T-helper 22 cell (primary cell): ENCODE measurements at places on chromosomes 5 and 9.

GRCh38 chr5:123813937-123814624, 302.1 kb downstream of the CSNK1G3 start:
- no peak for DNase-seq

GRCh38 chr9:3961409-3961808, 338.5 kb downstream of the GLIS3 start:
- no peak for DNase-seq

GRCh38 chr5:123154886-123155445, 65.9 kb downstream of the PRDM6 start:
- no peak for DNase-seq

DNA sequence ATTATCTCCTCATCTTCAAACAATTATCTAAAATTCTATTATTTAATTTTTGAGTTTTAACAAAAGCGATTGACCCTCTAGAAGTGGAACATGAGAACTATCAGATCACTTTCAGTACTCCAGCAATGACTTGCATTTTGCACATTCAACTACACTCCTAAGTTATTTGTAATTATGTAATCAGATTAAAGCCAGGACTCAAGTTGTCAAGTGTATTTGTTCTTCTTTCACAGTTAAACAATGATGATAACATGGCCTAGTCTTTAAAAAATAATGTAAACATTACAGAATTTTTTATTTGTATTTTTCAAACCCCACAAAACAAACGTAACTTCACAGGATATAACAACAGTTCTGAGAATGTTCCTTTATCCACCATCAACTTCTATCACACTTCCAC, 2148.9 kb upstream of the ACO1 start:
- no peak for DNase-seq

DNA sequence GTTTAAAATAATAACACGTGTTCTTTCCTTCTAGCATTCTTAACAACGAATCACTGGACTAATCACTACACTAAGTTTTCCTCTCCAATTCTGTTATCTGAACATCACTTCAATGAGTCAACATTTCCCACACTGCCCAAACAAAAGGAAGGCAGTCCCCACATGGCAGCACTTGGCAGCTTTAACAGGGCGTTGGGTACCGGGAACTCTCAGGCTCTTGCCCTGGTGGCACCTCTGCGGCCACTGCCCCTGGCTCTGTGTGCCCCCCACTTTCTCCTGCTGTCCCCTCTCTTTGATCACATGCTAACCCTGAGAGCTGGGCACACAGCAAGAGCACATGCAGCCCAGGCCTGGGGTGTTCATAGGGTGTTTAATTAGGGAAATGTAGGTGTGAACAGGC, 15.7 kb downstream of the SLC6A3 start:
- DNase-seq, result no peak

- DNase-seq, result no peak
These were observed 42.8 kb upstream of the LHFPL2 start for GRCh38 chr5:78691084-78691960.

GRCh38 chr5:139439013-139439903, at the start of gene DNAJC18:
DNAJC18 (minus strand) TSS chr5:139439525; CDS start chr5:139439445, 80 bp downstream.
- peak; percentile 82 for DNase-seq

- no peak for DNase-seq
These were observed 75.8 kb upstream of the SARDH start for GRCh38 chr9:133813749-133814585.

- DNase-seq, result no peak
These were observed at the start of gene SOWAHA for GRCh38 chr5:132812781-132813598. SOWAHA (plus strand) TSS chr5:132813302; CDS start chr5:132813622, 320 bp downstream.

DNA sequence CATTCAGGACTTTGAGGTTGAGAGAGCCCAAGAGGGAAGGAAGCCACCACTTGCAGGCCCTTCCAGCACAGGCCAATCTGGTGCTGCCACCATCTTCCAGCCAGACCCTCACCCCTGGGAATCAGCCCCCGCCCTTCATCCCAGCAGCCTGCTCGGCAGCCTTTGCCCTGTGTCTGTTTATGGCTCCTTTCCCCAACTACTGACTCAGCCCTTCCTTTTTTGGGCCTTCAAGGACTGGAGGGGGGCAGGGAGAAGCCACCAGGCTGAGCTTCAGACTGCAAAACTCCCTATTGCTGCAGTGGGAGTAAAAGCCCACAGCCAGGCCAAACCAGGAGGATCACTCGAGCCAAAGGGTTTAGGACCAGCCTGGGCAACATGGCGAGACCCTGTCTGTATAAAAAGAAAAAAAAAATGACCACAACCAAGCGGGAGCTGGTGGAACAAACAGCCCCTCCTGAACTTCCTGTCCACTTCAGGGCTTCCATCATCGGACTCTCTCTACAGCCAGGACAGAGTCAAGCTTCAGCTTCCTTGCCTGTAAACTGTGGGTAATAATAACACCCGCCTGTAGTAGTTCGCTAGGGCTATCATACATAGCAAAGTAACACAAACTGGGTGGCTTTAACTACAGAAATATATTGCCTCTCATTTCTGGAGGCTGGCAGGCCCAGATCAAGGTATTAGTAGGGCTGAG, 85.9 kb upstream of the IL17B start:
- DNase-seq, result no peak

GRCh38 chr5:176697267-176697933, 50.1 kb downstream of the TSPAN17 start:
- DNase-seq, result no peak

DNA sequence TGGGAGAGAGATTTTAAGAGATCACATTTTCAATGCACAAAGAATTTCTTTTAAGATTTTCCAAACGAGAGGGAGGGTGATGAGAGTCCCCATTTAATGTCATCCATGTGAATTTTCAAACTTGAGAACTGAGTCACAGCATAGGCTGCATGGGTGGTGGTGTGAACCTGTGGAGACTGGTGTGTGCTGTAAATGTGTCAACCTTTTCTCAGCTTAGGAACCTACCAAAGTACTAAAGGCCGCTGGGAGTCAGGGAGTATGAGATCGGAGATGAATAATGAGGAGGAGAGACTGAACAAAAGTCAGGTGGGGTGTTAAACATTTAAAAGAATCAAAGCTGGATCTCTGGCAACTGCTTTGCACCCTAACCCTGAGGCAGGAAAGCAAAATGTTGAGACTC, 7.5 kb downstream of the ALDH1A1 start:
- no peak for DNase-seq

DNA sequence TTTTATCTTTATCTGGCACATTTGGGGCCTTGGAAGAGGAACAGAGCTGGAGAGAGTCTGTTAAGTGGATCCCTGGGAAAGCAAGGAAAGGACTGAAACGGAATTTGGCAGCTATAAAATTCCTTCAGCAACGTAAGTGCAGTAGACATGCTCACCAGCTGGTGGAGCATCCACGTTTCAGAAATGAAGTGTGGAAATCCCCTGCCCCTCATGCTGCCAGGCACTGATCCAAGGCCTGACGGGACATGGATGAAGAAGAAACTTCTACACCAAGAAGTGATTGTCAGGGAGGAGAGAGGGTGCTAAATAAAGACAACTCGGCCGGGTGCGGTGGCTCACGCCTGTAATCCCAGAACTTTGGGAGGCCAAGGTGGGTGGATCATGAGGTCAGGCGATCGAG, 209.3 kb downstream of the ROR2 start:
- no peak for DNase-seq

- DNase-seq, result no peak
These were observed 163.6 kb upstream of the SMIM23 start for GRCh38 chr5:171622010-171622409.

DNA sequence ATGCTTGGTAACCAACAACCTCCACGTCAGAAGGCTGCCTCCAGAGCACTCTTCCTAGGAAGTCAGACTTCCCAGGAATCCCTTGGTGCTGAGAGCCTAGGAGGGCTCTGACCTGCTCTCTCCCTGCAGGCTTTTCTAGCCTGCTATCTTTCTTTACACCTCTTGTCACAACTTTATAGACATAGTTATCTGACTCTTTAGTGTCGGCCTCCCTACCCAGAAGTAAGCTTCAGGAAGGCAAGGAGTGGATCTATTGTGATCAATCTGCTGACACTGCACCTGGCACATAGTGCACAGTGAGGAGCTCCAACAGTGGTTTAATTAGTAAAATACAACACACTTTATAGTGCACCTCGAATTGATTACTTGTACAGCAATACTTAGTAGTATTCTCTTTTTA, 2.3 kb downstream of the AFAP1L1 start:
- no peak for DNase-seq

GRCh38 chr9:4152876-4153275, 147.0 kb downstream of the GLIS3 start:
- no peak for DNase-seq

- no peak for DNase-seq
These were observed 35.0 kb upstream of the FOXB2 start for GRCh38 chr9:76984486-76984885.

DNA sequence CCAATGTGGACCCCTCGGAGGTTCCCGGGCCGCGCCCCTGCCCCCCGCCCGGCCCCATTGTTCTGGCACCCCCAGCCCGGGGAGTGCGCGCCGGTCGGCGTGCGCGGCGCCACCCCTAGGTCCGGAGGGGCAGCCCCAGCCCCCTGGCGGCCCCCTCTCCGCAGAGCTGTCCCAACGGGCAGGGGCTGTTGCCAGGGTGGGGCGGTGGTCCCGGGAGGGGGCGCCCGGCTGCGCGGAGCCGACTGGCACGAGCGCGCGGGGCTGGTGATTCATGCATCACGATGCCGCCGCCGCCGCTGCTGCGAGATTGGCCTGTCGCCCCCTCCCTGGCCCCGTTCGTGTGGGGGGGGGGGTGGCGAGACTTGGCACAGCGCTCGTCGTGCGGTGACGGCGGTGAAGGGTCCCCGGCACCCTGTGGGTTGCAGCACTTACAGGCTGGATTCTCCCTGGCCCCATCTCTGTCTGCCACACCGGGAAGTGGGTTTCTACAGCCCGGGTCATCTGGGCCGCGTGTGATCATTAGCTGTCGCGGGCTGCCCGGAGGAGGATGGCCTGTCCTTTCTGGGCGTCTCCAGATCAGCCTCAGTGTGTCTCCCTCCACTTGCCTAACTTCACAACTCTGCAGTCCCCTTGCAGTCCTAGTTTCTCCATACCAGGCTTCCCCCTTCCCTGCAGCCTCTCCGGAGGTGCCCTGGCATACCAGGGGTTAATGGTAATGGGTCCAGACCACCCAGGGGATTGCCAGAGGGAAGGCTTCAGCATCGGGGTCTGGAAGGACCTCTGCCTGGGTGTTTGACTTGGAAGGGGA, 858 bp downstream of the NCS1 start:
- peak; percentile 41 for DNase-seq

GRCh38 chr5:38329132-38329715, 70.9 kb downstream of the EGFLAM start:
- DNase-seq, result no peak

GRCh38 chr9:115148721-115149120, 30.8 kb upstream of the TNC start:
- DNase-seq, result no peak

DNA sequence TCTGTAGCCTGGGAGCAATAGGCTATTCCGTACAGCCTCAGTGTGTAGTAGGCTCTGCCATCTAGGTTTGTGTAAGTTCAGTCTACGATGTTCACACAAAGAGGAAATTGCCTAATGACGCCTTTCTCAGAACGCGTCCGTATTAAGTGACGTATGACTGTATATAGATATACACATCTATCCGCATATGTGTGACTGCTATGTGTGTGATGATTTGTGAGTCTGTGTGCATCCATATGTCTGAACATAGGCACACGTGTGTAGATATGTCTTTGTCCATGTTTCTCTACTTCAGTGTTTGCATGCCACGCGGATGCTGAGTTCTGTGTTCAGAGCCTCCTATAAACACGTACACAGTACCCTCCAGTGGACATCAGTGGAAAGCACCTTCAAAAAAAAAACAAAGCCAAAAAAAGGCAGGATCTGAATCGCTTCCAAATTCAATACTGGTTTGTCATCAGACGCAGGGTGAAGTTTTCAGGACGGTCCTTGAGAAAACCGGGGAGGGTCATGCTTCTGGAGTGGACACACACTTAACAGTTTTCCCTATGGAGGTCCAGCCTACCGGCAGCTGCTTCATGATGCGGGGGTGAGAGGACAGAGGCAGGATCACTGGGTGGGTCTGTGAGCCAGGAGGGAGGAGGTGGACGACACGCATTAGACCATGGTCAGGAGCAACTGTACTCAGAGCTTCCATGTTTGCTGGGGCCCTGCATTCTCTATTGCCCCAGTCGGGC, 29.5 kb upstream of the ALDH1B1 start:
- no peak for DNase-seq

- DNase-seq, result no peak
These were observed 169.6 kb upstream of the SNX2 start for GRCh38 chr5:122605236-122605635.

DNA sequence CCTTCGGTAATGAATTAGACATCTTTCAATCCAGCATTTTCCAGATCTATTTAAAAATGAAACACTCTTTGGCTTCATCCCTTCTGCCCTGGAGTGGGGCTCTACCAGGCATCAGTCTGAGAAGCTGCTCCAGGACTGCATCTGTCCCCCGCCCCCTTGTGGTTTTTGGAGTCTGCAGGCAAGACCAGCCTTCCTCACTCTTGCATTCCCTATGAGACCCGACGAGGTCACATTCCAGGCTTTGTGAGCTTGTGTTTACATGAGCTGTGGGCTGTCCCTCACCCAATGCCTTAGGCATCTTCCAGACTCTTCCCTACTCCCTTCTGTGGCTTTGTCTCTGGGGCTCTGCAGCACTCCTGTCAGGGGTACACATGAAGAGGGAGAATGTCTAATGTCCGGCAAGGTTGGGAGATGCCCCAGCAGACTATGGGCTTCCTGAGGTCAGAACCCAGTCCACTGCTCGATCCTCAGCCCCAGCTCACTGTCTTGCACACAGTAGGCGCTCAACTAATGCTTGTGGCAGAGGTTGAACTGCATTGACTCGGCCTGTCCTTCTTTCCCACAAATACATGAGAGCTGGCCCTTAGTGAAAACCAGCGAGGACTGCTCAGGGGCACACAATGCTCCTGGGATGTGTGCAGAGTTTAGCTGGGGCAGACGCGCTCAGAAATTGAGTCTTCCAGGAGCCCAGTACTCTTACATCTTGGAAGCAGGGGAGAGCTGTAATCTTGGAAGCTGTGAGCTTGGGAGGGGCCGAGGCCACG, 11.7 kb upstream of the GADD45G start:
- DNase-seq, result no peak

- DNase-seq, result no peak
These were observed 44.1 kb upstream of the CEMIP2 start for GRCh38 chr9:71812385-71812784.

DNA sequence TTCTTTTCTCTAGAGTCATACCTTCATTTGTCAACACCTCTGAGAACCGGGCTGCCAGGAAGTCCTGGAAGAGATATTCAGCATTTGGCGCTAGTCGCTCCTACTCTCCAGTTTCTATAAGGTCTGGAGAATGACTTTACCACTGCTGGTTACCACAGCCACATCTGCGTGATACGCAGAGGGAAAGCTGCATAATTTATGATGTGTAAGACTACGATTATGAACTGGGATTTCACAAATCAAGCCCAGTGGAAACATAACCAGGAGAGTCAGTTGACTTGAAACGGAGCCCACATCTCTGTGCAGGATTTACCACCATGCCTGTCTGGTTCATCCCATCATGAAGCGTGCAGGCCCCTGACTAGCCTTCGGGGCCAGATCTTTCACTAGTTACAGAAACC, 72.6 kb downstream of the FGF1 start:
- no peak for DNase-seq

DNA sequence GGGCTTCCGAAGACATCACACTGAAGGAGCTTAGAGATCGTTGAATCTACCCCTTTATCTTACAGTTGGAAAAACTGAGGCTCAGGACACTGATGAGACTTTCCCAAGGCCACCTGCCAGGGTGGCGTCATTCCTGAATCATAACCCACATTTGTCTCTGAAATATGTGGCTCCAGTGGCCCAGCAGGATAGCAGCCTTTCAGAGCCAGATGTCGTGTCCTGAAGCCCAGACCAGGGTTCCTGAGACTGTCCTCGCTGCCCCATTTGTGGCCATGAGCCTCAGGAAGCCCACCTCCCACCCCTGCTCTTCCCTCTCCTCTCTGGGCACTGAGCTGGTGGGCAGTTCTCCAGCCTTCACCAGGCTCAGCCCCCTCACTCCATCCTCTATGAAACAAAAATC, 2.4 kb downstream of the HMCN2 start:
- DNase-seq, result no peak
